ENCODE measurements at places on chromosomes 5 and 9.

DNA sequence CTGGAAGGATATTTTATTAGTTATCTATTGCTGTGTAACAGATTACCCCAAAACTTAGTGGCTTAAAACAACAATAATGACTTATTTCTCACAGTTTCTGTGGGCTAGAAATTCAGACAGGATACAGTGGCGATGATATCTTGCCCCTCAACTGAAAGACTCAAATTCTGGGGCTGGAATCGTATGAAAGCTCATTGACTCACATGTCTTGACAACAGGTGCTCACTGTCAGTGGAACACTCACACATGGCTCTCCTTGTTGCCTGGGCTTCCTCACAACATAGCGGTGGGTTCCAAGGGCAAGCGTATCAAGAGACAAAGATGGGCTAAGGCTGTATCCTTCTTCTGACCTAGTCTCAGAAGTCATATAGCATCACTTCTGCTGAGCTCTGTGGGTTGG, 3.7 kb upstream of the GNPDA1 start:
- DNase-seq: no peak

GRCh38 chr9:125992557-125992956, 245.4 kb downstream of the PBX3 start:
- no peak for DNase-seq

DNA sequence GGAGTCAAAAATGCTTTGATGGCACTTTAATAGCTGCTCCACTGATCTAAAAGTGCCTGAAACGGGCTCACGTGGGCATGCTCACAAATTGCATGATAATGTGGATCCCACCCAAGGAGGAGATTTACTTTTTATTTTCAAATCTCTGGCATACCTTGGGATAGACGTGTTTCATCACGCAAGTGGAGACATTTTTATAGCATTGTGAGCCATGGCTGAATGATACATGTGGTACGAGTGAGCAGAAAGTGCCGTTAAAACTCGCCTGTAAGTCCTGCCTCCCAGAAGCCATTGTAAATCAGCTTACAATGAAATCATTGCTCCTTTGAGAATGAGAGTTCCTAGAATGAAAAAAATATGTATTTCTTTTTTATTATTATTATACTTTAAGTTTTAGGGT, 514.7 kb downstream of the MAT2B start:
- no peak for DNase-seq

DNA sequence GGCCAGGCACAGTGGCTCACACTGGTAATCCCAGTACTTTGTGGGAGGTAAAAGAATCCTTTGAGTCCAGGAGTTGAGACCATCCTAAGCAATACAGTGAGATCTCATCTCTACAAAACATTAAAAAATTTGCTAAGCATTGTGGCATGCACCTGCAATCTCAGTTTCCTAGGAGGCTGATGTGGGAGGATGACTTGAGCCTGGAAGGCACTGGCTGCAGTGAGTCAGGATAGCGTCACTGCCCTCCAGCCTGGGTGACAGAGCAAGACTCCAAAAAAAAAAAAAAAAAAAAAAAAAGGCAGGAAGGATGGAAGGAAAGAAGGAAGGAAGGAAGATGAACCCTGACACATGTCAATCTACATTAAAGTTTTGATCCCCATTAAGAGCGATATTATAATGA, 1452.2 kb upstream of the ACO1 start:
- DNase-seq: no peak

DNA sequence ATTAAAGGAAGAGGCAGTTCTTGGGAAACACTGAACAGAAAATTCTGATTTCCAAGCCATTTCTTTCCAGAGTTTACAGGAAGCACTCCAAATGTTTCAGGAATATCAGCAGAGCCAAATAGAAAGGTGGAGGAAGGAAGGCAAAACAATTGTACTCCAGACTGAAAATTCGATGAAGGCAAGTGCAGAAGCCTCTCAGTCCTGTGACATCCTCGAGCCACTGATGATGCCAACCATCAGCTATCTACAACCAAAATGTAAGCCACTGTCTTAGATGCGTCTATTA, 2.2 kb downstream of the LMAN2 start:
- DNase-seq: no peak

Data from KBM-7 (cell line).